ENCODE measurements at places on chromosomes 7 and 10.
A peak's percentile ranks its signal among the peaks of the same experiment; 100 is the strongest.

- no peak for DNase-seq
Observed at GRCh38 chr10:24869354-24870015, 82.9 kb downstream of the PRTFDC1 start.

DNA sequence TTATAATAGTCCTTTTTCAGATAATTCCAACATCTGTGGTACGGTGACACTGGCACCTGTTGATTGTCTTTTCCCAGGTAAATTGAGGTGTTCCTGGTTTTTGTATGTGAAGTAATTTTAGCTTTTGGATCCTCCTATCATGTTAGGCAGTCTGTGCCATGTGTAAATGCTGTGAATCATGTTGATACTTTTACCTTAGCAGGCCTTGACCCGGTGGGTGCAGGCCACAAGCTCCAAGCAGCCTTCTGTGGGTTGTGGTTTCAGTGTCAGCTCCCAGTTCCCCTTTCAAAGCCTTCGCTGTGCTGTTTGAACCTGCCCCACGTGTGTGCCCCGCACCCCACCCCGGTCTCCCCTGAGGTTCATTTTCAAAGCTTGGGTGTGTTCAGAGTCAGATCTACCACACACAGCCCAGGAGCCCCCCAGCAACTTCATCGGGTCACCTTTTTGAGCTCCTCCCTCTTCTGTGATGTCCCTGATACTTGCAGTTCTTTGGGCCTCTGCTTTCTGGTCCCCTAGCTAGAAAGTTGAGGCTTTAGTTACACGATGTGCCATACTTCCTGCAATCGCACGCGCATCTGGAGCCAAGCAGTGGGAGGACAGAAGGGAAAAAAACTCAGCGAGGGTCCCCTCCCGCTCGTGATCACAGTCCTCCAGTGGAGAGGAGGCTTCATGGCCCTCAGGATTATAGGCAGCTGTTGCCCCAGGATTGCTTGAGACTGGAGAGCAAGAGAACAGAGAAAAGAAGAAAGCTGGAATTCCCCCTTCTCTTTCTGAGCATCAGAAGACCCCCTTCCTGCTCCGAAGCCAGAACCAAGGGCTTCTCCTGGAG is 8.7 kb upstream of the BHLHA15 start:
- peak; percentile 51 for DNase-seq

DNA sequence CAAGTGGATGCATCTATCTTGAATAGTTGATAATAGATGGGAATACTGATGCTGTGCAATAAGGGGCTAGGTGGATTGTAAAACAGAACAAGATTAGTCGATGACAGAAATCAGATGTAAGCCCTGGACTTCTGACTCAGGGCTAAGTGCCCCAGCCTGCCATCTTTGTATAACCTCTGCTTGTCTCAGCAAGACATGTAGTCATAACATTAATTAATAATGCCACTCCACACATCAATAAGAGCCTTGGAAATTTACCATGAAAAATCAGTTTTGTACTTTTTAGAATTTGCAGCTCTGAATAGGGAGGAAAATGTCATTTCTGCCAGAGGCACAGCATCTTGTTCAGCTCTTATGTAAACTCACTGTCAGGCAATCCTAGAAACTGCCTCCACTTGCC is 529.1 kb downstream of the PHTF2 start:
- DNase-seq: no peak

DNA sequence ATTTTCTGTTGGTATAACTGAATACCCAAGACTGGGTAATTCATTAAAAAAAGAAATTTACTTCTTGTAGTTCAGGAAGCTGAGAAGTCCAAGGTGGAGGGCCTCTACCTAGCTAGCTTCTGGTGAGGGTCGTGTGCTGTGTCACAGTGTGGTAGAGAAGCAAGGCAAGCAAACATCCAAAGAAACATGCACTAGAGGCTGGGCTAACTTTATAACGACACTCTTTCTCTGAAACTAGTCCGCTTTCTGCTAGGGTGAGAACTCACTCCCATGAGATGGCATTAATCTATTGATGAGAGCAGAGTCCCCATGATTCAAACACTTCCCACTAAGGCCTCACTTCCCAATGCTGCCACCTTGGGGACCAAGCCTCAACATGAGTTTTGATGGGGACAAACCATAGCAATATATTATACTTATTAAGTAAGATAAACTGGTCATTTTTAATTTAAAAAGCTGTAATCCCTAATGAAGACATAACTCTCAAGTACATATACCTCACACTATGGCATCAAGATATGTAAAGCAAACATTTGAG is 50.8 kb downstream of the PHYHIPL start:
- DNase-seq: no peak

DNA sequence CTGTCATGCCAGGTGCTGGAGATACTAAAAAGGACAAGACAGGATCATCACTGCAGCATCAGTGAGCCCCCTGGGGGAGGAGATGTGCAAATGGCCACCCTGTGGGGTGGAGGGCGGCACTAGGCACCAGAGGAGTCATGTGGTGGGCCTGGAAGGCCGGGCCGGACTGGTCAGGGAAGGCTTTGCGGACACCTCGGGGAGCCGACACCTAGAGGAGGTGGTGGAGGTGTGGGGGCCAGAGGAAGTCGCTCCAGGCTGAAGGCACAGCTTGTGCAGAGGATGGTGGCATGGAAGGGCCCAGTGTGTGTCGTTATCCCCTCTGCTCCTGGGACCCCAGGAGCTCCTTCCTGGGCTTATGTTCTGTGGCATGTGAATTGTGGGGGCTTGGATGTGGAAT is 437.7 kb downstream of the RPS24 start:
- no peak for DNase-seq

GRCh38 chr7:445020-445419 is 74.6 kb downstream of the PDGFA start:
- no peak for DNase-seq

- no peak for DNase-seq
Observed at GRCh38 chr10:87635498-87636312, 24.0 kb upstream of the PAPSS2 start.

DNA sequence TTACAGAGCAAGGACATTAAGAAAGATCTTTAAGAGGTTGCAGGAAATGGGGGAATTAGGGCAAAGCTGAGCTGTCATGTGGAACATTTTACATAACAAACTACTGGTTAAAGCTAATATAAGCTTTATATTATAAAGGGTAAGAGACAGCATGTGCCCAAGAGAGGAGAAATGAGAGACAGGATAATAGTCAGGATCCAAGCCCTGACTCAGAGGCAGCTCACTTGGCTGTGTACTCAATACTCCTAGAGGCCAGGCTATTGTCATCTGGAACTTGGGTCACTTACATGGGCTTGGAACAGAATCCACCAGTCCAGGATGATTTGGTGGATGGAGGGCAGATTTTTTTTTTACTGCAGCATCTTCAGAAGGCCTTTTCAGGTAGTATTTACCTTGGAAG is 418.6 kb upstream of the ZMIZ1 start:
- no peak for DNase-seq

- DNase-seq: no peak
Observed at GRCh38 chr10:84078771-84079170, 60.5 kb upstream of the GHITM start.

DNA sequence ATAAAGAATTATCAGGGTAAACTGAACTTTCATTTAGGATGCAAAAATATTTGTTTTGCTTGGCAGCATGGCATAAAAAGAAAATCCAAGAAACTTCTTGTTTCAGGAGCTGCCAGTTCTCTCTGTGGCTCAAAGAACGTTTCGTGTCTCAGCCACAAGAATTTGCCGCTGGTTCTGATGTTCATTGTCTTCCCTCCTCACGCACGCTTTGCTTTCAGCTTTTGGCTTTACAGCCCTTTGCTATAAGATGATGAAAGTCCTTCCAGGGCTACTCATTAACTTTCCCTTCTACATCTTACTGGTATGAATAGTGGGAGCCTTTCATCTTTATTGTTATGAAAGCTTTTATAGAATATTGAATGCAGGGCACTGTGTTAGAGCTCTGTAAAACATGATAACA is 124.7 kb downstream of the BICC1 start:
- DNase-seq: no peak

GRCh38 chr7:151232091-151232916 is at the start of gene CHPF2:
Gene CHPF2 (plus strand): TSS chr7:151232483. CDS start chr7:151234012, 1,529 bp downstream.
- peak; percentile 83 for DNase-seq

DNA sequence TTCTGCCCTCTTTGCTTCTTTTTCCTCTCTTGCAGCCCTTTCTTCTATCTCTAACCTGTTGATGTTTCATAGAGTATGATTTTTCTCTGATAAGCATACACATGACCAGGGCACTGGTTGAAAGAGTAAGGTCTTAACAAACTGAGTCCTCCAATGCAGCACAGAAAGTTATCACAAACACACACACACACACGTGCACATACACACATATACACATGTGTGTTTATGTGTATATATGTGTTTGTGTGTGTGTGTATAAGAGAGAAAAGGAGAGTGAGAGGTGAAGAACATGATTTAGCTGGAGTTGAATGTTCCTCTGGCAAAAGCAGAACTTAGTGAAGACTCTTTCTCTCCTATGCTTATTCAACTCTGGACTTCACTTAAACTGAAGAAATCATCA is 130.0 kb downstream of the KLF6 start:
- DNase-seq: no peak

DNA sequence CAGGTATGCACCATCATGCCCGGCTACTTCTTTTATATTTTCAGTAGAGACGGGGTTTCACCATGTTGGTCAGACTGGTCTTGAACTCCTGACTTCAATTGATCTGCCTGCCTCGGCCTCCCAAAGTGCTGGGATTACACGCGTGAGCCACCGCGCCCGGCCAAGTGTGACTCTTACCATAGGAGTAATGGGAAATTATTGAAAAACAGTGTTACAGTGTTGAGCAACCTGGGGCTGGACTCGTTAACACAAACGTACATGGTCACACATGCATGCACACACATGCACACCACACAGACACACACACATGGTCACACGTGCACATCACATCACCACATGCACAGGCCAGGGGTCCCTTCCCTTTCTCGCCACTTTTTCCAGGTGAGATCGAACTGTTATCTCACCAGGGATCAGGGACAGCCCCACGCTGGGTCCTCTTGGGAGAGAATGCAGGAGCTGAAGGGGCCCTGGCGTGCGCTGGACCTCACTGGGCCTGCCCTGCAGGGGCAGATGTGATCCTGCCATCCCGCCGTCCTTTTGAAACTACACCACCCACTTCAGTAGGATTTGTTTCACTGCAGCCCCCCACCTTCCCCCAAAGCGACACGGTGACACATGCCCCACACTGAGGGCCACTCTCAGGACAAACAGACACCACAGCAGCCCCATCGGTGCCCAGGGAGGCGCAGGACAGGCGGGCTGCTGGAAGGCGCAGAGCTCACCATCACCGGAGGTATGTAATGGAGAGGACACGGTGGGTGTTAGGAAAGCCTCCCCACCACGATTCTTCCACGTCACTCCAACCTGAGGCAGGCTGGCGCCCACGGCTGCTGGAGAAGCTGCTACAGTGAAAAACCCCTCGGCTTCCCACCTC is 10.2 kb downstream of the RADIL start:
- no peak for DNase-seq
